ENCODE measurements at places on chromosomes 2 and 18.

GRCh38 chr2:192591617-192592016 lies 396.9 kb upstream of the TMEFF2 start:
- DNase-seq: no peak

DNA sequence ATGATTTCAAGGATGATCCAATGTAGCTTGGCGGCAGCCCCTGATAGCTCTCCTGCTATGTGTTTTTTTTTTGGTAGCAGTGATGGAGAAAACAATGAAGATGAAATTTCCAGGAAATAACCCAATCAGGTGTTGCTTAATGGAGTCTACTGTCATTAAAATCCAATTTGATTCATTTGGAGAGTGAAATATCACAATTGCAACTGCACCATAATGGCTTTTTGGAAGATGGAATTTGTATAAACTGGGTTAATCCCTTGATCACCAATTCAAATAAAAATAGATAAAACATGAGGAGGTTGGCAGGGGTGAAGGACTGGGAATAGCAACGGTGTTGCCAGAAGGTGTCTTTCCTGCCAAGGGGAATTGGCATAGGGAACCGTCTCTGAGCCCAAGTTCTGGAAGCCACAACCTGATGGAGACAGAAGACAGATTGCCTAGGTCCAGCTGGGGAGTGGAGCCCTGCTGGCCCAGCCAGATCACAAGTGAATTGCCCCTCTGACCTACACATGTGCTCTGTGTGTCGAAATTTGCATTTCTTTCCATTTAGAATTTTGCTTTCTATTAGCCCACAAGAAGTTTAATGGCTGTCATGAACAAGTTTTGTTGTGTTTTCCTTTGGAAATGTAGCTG lies 170.3 kb upstream of the SPRED2 start:
- no peak for DNase-seq

DNA sequence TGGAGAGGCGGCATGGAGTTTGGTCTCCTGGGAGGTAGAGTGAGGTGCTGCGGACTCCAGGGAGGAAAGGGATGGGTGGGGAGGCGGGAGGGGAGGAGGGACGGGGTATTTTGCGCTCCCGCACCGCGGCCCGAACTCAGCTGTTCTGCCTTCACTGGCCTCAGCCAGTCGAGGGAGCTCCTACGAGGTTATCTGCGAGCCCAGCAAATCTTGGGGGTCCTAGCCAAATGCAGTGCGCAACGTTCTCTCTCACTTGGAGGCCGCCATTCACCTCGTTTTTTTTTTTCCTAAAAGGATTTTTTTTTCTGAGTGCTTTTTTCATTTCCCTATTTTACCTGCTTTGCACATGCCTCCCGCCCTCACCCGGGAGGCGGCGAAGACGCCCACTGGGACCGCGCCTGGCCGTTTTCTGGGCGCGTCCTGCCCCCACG lies 877 bp upstream of the BCL2L11 start:
- DNase-seq: no peak

DNA sequence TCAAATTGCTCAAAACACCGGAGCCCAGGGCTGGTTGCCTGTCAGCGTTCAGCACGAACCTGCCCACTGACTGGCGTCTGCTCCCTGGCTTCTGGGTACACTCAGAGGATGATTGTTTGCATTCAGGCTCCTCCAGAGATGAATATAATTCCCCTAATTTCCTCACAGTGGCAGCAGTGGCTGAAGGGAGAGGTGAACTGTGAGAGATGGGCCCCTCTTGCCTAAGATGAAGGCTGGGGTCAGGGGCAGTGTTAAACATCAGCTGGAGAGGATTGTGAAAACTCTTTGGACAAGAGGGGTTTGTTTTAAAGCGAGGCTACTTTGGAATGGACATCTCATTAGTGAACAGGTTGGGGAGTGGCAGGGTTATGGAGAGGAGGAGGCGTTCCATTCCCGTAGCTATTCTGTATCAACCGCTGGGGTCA lies 31.0 kb downstream of the TCF7L1 start:
- no peak for DNase-seq

- no peak for DNase-seq
Measured at GRCh38 chr18:13657974-13658373, 68.4 kb downstream of the FAM210A start.

- no peak for DNase-seq
Measured at GRCh38 chr2:8298783-8299182, 383.1 kb upstream of the ID2 start.

GRCh38 chr2:74092275-74092674 lies 55.4 kb downstream of the BOLA3 start:
- DNase-seq: no peak

GRCh38 chr18:26976206-26976605 lies 110.7 kb upstream of the AQP4 start:
- no peak for DNase-seq

GRCh38 chr2:208546107-208546506 lies 139.5 kb downstream of the PTH2R start:
- no peak for DNase-seq

DNA sequence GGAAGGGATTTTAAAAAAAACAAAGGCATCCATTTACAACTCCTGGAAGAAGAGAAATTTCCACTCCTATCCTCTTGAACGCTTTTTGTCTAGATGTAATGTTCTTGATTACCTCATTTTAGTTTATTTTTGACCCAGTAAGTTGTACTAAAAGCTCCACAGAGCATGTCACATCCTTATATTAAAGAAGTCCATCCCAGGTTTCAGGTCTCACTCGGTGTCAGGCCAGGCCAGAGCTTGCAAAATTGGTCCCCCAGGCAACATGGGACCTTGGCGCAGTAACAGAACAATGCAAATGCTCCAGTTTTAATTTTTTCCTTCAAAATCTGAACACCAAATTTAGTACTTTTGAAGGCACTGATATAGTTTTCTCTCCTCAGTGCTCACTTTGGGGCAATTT lies 218.4 kb upstream of the REV1 start:
- no peak for DNase-seq

DNA sequence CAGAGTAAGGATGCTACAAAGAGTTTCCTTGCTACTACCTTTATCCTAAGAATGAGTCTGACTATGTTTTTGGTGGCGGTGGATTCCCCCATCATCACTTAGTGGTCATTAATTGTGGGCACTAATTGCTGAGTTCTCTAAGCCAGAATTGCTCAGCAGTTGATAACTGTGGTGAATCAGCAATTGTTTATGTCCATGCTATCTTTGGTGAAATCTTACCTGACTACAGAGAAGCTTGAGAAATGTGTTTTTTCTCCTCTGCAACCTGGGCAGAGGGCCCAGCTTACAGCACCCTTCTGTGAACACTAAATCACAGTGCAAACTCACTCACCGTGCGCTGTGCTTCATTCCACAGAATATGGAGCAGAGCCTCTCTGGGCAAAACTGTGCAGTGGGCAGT lies 683.6 kb downstream of the CNTNAP5 start:
- DNase-seq: no peak

DNA sequence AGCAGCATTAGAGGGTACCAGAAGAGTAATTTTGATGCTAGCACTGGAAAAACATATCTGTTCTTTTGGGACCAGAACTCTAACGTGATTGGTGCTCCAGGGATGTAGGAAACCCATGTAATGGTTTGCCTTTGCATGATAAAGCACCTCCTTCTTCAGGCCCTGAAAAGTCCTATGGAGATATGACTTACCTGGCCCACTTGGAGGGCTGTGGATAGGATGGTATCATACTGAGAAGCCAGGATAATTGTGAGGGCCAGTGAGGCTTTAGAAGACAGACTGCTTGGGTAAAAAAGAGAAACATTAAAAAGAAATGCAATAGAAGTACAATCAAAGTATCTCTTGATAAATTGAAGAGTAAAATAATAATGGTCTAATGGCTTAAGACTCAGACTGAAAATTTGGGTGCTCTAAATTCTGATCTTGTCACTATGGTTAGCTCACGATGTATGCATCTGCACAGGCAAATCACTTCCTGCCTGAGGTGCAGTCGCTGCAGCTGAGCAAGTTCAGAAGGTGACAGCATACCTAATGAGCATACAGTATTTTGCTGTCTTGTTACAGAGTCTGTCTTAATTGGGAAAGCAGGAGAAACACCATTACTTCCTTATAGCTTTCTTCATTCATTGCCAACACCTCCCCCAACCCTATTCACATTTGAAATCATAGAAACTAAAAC lies 371.5 kb downstream of the NUP35 start:
- DNase-seq: no peak

GRCh38 chr2:27989149-27989548 lies 98.6 kb downstream of the BABAM2 start:
- no peak for DNase-seq

- DNase-seq: no peak
Measured at GRCh38 chr2:240153418-240153817, 13.0 kb upstream of the OTOS start.

- DNase-seq: no peak
Measured at GRCh38 chr2:74881176-74881575, 47.2 kb downstream of the HK2 start.

DNA sequence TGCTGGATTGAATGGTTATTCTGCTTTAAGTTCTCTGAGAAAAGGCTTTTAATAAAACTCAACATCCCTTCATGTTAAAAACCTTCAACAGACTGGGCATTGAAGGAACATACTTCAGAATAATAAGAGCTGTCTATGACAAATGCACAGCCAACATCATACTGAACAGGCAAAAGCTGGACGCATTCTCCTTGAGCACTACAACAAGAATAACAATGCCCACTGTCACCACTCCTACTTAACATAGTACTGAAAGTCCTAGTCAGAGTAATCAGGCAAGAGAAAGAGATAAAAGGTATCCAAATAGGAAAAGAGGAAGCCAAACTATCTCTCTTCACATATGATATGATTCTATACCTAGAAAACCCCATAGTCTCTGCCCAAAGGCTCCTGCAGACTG lies 641.4 kb downstream of the IRS1 start:
- DNase-seq: no peak

DNA sequence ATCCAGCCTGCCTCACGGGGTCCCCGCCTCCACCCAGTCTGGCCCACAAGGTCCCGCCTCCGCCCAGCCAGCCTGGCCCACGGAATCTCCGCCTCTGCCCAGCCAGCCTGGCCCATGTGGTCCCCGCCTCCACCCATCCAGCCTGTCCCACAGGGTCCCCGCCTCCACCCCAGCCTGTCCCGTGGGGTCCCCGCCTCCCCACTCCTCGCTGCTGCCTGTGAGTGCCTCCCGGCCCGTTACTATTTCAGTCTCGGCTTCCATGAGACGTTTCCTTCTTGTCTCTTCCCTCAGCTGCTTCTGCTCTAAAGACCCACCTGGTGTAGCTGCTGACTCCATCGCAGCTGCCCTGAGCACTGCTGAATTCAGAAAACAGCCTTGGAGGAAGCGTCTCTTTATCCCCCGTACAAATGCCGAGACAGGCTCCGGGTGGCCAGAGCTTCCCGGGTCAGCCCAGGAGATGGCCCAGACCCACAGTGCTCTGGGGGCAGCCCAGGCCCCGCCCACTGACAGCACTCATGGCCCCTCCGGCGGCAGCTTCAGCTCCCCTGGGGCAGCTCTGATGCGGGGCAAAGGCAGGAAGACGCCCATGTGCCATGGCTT lies 69.8 kb downstream of the NFATC1 start:
- DNase-seq: no peak

DNA sequence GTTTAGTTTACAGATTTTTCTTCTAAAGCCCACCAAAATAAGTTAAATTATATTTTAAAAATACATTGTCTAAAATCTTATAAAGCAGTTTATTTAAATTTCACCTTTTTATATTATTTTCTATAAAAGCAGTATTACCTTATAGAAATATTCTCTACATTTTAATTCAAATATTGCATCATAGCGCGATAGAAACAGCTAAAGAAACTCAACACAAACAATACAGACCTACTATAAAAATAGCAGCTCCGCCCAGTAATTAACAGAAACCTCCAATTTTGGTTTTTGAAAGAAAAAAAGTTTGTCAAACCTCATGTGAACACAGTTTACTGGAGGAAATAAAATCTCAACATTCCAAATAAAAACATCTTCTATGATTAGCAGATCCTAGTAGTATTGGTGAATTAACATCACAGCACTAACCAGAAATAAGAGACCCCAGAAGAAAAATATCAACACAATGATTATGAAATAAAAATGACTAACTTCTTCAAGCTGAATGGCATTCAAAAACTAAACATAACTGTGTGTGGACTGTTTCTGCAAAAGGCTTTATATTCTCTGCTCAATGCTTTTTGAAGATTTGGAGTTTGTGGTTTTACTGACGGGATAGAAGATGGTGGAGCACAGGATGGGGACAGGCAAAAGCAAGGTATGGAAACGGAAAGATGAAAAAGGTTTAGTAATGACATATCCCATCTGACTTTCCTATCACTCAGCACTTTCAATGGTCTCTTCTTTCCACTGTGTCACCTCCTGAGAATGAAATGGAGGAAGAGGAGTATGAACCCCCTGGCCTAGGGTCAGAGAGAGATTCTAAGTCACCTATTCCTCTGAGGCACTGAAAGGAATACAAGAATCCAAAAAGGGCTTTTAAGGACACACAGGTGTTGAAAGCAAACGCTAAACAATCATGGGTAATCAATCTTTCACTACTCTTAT lies 17.5 kb downstream of the MAP4K3 start:
- no peak for DNase-seq

GRCh38 chr2:54789878-54790277 lies 66.4 kb downstream of the EML6 start:
- DNase-seq: peak; percentile 57

DNA sequence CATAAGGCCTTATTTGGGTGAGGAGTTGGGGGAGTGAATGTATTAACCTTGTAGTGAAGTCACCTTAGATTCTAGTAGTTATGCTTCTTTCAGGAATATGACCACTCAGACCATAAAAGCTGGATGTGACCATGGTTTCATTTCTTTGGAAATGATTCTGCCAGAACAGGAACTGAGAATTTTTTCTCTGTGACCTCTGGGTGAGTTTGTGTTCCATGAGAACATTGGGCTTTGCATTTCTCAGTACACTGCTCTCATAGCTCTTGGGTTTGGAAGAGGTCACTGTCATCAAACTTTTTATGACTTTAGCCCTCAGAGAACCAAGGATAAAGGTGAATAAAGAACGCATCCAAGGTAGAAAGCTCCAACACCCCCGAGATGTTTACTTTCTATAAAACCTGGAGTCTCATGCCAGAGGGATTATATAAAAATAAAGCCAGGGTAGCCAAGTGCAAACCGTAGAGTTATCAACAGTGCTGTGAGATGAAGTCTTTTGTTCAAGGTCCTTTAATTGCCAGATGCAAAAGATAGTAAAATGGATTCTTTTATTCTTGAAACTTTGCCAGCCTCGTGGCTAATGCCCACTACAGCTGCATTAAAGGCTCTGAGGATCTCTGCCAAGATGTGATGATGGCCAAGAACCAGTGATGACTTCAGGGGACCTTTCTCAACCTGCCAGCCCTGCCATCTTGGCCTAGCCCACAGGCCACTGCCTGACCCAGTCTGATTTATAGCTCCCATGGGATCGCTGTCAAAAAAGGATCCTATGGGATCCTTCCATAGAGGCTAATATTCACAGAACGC lies 27.8 kb upstream of the MAT2A start:
- peak; percentile 77 for DNase-seq

GRCh38 chr2:7437716-7438632 lies 520.8 kb downstream of the RNF144A start:
- no peak for DNase-seq

DNA sequence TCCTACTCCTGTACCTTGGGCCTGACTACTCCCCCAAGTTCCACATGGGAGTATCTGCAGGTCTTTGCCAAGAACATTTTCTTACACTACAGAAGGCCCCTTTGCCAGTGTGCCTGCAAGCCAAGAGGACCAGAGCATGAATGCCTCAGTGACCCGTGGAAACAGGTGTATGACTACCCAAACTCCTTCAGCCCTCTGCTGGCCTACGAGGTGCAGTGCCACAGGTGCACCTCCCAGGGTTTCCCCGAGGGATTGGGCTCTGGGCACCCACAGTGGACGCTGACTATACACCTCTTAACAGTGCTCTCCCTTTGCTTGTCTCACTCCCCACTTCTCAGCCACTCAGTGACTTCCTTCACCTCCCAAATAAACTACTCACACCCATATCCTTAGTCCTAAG lies 91.4 kb downstream of the COL6A3 start:
- DNase-seq: peak; percentile 63
